ENCODE measurements at places on chromosomes 4 and X.

- peak; percentile 61 for DNase-seq
Observed at GRCh38 chr4:153785910-153786721, 2.8 kb downstream of the SFRP2 start.

DNA sequence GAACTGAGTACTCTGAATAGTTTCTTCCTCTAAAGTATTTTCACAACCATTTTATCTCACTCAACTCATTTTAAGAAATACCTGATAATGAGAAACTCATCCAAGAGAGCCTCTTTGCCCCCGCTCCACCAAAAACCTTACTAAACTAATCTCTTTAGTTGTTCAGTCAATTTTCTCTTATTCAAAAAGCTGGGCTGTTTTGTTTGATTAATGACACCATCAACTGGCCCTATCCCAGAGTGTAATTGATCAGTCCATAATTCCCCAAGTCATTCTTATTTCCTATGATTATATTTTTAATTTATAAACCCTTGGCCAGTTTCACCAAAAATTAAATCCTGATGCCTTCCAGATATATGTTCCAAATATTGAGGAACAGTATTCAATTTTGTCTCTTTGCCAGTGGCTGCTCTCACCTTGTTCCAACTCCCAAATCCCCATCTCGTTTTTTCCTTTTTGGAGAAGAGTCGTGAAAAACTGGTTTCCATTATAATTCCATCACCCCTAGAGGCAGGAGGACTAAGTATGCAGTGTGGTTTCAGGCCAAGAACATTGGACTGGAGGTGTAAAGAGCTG lies 10.4 kb downstream of the LIMCH1 start:
- DNase-seq, result no peak

DNA sequence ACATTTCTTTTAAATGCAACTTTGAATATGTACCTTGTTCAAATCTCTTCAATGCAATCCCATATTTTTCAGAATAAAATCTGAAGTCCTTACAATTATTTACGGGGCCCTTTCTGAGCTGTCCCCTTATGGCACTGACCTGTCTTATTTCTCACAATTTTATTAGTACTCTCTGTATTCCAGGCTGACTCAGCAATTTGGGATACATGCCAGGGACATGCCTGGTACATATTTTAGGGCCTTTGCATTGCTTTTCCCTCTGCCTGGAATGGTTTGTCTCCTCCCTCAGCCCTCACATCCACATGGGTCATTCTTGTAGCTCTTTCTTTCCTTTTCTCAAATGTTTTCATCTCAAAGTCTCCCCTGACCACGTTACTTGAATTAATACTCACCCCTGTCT lies 172.2 kb upstream of the TECRL start:
- no peak for DNase-seq

DNA sequence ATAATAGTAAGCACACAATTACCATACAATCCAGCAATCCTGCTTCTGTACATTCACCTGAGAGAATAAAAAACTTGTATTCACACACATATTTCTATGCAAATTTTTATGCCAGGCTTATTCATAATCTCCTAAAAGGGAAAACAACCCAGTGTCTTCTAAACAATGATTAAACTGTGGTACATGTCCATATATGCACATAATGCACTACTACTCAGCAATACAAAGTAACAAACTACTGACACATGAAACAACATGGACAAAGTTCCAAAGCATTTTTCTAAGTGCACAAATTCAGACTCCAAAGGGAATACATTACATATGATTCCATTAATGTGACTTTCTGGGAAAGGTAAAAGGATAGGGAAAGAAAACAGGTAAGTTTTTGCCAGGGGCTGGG lies 18.0 kb upstream of the FMR1 start:
- no peak for DNase-seq

DNA sequence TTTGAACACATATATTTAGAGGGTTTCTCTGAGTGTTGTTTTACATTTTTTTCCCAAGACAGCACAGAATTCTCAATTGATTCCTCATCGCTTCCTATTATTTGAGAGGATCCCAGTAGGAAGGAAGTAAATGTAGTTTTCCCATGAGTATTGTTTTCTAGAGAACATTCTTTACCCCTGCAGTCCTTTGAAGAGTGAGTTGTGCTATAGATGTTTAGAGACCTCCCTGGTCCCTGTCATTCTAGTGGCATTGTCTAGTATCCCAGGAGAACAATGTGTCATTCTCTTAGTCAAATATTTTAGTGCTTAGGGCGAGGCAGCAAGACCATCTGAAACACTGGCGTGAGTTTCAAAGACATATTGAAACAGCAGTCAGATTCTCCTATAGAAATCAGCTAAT lies 32.5 kb downstream of the SORBS2 start:
- no peak for DNase-seq

- peak; percentile 38 for DNase-seq
Observed at GRCh38 chrX:14476205-14476604, 53.1 kb upstream of the GLRA2 start.

- no peak for DNase-seq
Observed at GRCh38 chr4:78293348-78293747, 236.2 kb downstream of the FRAS1 start.

DNA sequence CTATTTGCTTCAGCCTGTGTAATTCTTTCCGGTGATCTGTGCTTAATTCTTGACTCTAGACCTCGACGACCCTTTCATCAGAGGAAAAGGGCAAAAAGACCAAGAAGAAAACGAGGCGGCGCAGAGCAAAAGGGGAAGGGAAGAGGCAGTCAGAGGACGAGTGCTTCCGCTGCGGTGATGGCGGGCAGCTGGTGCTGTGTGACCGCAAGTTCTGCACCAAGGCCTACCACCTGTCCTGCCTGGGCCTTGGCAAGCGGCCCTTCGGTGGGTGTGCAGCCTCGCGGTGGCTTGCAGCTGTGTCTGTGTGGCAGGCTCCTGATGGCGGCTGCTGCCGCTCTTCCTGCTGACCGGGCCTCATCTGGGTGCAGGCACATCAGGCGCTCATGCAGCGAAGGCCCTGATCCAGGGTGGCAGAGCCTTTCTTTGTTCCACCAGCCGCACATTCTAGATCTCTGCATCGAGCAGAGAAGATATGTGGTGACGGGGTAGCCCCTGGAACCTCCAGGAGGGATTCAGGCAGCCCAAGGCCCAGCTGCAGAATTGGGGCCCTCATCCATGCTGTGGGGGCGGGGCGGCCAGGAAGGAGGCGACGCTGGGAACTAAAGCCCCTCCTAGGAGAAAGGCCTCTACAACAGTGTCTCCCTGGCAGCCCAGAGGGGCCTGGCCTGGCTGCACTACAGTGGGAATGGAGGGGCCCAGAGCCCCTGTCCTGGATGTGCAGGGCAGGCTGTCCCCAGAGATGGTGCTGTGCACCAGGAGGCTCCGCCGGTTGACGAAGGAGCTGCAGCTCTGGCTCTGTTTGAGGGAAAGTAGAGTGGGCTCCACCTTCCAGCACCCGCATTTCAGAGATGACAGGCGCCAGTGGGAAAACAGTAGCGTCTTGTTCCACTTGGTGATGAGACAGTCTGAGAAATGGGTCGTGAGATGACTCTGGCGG lies 32.1 kb downstream of the NELFA start:
- no peak for DNase-seq

GRCh38 chrX:103483720-103484119 lies 35.6 kb downstream of the RAB40A start:
- no peak for DNase-seq

DNA sequence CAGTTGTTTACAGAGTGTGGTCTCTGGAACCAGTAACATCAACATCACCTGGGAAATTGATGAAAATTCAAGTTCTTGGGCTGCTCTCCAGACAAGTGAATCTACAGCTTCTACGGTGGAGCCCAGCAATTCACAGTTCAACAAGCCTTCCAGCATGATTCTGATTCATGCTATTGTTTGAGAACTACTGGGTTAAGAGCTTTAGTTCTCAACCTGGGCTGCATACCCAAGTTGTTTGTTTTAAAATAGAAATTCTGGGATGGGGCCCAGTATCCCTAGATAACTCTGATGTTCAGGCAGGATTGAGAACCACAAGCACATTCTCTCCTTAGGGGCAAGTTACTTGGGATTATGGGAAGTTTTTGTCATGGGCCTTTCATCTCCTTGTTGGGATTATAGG lies 37.9 kb upstream of the PGK1 start:
- no peak for DNase-seq

DNA sequence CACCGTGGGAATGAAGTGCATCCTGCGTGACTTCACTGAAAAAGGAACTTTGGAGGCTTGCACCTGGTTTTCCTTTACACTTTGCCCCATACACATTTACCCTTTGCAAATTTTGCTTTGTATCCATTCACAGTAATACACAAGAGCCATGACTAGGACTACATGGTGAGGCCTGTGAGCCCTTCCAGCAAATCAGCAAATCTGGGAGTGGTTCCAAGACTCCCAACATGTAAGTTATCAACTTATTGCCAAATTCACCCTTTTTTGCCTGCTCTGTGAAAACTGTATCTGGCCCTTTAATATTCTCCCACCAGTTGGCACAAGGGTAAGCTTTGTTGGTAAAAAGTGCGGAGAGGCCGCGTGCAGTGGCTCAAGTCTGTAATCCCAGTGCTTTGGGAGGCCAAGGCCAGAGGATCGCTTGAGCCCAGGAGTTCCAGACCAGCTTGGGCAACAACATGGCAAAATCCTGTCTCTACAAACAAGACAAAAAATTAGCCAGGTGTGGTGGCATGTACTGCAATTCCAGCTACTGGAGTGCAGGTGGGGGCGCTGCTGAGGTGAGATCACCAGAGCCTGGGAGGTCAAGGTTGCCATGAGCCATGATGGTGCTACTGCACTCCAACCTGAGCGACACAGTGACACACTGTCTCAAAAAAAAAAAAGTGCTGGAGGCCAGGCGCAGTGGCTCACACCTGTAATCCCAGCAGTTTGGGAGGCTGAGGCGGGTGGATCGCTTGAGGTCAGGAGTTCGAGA lies 5.0 kb downstream of the PRMT9 start:
- DNase-seq, result no peak

DNA sequence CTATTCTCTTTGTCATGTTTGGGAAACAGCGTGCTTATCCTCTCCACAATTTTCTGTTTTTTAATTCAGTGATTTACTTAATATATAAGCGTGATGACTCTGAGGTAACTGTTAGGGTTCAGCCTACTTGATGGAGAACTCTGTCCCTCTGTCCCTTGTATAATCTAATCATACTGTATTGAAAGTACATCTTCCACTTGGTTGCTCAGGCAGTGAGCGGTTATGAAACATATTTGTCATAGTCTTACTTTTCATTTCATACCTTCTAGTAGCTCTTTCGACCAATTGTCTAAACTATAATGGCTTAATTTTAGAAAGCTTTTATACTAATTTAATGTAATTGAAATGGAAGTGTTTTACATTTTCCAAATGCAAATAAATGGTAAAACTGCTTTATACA lies 469.0 kb downstream of the TLL1 start:
- no peak for DNase-seq

DNA sequence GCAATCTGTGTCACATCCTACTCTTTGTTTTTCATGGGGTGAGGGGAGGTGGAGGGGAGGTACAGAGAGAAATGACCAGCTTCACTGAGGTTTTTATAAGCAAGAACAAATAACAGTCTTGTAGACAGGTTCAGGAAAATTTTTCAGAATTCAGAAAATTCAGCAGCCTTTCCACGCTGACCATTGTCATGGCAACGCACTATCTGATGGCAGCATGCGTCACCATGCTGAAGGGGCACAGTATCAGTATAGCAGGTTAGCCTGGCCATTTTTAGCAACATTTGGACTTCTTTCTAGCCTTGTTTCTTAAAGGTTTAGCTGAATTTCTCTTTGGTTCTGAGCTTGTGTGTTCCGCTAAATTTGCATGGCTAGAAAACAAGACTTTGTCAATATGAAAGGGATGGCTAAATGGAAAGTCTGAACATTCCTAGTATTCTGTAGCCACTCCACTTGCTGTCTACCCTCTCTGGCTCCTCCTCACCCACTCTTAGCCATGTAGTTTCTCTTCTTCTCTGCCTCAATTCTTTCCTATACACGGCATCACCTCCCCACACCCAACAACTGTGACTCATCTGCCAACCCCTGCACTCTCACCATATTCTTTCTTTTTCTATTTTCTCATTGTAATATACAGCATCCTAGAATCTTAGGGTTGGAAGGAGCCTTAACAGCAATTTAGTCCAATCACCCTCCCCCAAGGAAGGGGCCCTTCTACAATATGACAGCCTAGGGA lies 42.7 kb upstream of the CITED1 start:
- DNase-seq, result no peak

DNA sequence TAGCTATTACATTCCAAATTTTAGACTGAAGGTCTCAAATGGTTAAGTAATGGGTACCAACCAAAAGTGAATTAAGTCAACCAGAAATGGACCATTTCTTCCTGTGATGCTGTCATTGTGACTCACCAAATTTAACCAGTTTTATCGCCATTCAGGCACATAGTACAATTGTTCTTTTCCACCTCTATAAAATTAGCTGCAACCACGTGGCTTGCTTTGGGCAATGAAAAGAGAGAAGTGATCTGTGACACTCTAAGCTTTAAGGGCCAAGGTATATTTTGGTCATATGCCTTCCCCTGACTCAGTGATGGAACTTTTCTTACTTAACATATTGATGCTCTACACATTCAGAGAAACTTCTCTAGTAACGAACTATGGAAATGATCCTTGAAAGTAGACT lies 20.3 kb upstream of the PHF8 start:
- no peak for DNase-seq

DNA sequence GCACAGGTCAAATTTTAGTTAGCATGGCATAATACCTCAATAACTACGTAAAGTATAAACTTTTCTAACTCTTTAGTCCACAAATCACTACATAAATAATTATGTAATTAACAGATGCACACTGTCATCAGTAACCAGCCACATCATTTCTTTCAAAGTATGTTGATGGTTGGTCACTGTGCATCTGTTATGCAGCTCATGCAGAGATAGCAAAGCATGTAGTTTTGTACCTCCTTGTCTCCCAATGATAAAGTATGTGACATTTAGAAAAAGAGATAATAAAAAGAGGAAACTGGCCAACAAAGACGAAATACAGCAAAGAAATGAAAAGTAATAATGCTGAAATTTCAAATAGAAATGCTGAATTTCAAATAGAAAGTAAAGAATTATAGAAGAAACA lies 2.9 kb downstream of the LAMTOR3 start:
- DNase-seq, result no peak

DNA sequence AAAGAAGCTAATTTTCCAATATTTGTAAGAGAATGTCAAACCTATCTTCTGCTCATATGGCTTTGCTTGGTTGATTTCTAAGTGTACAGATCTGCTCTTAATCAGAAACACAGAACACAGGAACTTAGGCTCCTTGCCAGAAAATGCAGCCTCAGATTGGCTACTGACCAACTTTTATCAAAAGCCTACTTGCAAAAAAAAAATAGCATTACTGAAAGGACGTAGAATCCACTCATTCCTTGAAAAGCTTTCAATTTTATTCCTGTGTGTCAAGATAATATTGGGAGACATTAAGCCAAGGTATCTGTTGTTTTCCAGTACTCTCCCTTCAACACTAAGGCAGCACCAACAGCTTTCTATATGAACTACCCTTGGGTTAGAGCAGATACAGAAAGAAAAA lies 127.6 kb upstream of the INTU start:
- DNase-seq, result no peak

DNA sequence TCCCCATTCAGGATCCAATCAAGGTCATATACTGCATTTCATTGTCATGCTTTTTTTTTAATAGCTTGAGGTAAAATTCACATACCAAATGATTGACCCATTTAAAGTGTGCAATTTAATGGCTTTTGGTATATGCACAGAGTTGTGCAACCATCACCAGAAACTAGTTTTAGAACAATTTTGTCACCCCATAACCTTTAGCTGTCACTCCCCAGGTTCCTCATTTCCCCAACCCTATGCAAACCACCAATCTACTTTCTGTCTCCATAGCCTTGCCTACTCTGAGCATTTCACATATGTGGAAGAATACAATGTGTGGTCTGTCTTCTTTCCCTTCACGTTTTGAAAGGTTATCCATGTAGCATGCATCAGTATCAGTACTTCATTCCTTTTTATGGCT lies 1.4 kb upstream of the SMAD1 start:
- DNase-seq, result no peak
